ENCODE measurements at places on chromosomes 4 and X. TPM values are rescaled to one million over a fixed set of nuclear protein-coding genes. Genes with fewer than 3 reads are reported as not detected.

The SLC35A2 gene
- total RNA-seq = 65.0 TPM

The SLITRK2 gene
- not detected for total RNA-seq

The ZXDA gene
- 1.8 TPM for total RNA-seq

The SLC38A5 gene
- 0.42 TPM for total RNA-seq

The CCNA2 gene
- total RNA-seq = 43.1 TPM

The CSN1S1 gene
- not detected for total RNA-seq
